ENCODE measurements at places on chromosomes 5 and 9.

GRCh38 chr5:29547236-29547865 lies 1646.1 kb upstream of the CDH6 start:
- no peak for DNase-seq

DNA sequence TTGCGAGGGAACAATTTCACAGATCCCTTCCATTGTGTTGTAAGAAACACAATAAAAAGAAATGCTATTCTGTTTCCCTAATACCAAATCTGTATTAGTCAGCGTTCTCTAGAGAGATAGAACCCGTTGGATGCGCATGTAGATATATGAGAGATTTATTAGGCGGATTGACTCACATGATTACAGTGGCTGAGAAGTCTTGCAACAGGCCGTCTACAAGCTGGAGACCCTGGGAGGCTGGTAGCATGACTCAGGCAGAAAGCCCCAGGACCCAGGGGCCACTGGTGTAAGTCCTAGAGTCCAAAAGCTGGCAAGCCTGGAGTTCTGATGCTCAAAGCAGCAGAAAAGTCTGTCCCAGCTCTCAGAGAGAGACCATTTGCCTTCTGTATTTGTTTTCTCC lies 18.4 kb upstream of the IL17B start:
- no peak for DNase-seq

DNA sequence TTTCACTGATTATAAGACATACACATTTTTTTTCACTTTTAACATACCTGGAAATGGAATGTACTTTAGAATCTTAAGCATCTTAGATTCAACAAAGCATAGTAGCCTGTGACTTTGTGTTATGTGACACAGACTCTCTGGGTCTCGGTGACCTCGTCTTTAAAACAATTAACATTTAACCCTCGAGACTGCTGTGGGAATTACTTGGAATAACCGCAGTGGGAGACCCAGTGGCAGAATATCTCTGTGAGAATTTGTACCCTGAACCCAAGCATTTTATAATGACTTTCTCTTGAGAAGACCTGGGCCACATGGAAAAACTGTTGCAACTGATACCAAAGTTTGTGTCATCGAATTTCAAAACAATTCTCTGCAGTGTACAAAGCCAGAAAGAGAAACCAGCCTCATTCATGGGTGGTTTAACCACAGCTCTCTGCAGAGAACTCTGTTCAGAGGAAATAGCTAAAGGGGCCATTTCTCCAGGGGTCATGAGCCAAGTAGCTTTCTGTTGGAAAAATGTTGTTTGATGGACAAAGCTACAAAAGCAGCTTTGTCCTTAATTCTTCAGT lies 10.0 kb upstream of the RETREG1 start:
- no peak for DNase-seq

GRCh38 chr5:10102706-10103497 lies 146.8 kb downstream of the ATPSCKMT start:
- DNase-seq: no peak
